Stimulated activated CD4-positive, alpha-beta T cell treated with anti-CD3 and anti-CD28 coated beads, Interleukin-15, amount 100 ng/mL, for 1 hour (primary cell): ENCODE measurements at places on chromosomes 3 and 15.

DNA sequence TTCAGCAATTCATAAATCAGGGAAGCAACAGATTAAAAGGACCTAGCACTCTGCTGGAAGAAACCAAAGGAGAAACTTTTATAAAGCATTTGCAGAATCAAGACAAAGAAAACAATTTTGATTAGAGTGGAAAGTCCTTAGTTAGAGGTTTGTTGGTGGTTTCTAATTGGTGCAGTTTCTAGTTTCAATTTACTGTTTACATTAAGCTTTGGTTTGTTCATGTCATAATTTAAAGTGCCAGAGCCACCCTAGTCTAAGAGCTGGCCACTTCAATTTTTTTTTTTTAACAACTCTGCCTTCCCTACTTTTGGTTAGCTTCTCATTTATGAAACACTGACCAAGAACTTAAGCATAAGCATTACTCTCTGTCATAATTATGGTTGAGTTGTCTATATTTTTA lies 1428.2 kb upstream of the GBE1 start:
- DNase-seq = no peak

DNA sequence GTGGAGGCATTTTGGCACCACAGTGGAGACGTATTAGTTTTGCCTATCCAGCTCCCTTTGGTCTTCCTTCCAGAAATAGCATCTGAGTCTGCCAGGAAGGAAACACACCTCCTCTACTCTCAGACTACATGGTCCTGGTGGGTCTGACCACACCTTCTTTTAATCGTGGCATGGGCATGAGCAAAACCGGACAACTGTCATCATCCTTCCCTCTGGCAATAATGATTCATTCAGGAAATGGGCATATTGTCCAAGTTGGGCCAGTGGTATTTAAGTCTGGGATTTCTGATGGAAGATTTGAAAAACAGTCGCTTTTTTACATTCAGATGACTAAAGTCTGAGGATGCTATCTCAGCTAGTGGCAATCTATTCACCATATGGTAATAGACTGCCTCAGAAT lies 601.0 kb upstream of the ADAMTS9 start:
- no peak for DNase-seq

DNA sequence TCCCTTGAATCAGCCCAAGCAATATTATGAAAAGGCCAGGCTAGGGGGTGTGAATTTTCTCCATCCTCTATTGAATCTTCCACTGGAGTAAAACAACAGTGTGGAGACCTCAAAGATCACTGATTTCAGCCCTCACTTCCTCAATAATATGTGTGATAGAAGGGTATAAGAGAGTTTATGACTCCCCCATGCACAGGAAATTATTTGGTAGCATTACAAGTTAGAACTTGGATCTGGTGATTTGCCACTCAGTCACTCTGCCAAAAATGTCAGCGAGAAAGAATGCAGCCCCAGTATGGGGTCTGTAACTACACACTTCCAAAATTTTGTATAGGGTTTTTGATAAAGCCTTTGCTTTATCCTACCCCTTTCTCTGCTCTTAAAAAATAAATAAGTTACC lies 81.0 kb upstream of the KCNMB2 start:
- no peak for DNase-seq

DNA sequence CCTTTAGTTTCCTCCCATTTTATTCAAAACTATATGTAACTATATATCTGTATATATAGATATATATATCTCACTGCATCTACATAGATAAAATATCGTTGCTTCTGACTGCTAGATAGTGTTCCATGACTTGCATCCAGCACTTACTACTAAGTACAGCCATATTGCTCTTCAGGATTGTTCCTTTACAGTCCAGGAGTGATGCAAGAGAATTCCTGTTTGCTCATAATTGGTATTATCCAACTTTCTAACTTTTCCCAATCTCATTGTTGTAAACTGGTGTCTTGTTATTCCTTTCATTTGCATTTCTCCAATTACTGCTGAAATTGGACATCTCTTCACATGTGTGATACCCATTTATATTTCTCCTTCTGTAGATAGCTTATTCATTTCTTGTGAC lies 99.8 kb upstream of the STRIT1 start:
- no peak for DNase-seq

- DNase-seq = no peak
Measured at GRCh38 chr3:196641333-196642054, 2.0 kb downstream of the NRROS start.

GRCh38 chr3:146199762-146200161 lies 38.8 kb upstream of the PLOD2 start:
- no peak for DNase-seq

GRCh38 chr3:126994661-126995245 lies 11.8 kb downstream of the PLXNA1 start:
- DNase-seq = no peak

DNA sequence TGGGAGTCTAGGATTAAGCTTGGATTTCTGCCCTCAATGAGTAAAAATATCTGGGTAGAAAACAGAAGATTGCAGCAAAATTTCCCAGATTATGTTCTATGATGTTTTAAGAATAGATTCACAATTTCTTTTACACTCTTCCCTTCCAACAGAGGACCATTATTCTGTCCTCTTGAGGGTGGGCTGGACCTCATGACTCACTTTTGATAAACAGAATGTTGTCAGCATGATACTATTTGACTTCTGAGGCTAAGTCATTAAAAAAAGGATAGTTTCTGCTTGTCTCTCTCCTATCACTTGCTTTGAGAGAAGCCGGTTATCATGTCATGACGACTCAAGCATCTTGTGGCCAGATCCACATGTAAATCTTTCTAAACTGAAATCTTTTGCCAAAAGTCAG lies 396.2 kb upstream of the CDIN1 start:
- no peak for DNase-seq
